DMS153 (cell line): ENCODE measurements at places on chromosomes 13 and 19.
A peak's percentile ranks its signal among the peaks of the same experiment; 100 is the strongest.

DNA sequence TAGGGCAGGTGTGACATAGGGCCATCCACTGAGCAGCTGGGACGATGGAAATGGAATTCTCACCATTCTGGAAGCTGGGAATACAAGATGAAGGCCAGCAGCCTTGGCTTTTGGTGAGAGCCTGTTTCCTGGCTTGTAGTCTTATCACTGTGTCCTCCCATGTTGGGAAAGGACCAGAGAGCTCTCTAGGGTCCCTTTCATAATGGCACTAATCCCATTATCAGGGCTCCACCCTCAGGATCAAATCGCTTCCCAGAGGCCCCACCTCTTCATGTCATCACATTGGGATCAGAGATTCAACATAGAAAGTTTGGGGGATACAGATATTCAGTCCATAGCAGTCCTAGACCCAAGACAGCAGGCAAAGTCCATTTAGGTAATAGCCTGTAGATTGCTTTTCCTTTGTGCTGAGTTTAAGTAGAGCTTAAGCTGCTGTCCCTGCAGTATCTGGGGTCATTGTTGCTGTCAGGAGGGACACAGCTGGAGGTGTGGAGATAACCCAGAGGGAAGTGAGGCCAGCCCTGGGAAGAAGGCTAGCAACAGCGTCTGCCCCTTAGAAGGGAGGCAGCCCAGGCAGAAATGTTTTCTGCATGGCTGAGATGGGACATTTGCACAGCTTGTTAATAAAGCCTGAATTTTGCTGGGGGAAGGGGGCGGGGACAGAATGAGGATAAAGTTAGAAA, 136.5 kb upstream of the GPR12 start:
- no peak for DNase-seq

GRCh38 chr19:628168-628567, 5.2 kb downstream of the POLRMT start:
- DNase-seq, result no peak

GRCh38 chr13:51280379-51280940, 58.3 kb downstream of the FAM124A start:
- no peak for DNase-seq

GRCh38 chr19:46271481-46272197, 25.2 kb upstream of the HIF3A start:
- no peak for DNase-seq

DNA sequence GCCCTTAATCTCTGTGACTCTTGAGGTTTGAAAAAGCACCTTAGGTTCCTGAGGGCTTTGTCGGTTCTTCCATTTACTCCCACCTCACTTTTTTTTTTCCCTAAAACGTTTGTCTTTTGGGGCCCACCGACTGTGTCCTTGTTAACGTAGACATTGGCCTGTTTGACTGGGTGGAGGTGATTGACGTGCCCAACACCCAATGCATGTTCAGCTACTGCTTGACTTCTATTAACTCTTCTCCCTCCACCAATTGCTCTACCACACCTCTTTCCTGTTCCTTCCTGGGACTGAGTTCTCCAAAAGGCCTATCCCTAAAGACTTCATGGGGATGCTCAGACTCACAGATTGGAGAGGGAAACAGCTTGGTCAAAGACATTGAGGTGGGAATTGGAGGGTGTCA, 17.3 kb downstream of the CKM start:
- no peak for DNase-seq

DNA sequence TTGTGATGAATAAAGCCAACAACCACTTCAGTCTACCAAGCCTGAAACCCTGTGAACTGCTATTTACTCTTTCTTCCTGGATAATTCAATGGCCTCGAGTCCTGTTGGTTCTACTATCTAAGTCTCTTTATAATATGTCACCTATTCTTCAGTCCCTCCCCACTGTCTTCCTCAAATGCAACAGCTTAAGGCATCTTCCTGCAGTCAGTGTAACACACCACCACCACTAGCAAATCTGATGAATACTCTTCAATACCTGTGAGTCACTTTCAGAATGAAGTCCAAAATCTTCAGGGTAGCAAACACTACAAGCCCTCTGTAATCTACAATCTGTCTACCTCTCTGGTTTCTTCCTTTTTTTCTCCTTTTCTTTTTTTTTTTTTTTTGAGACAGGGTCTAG, 32.9 kb downstream of the ZDHHC20 start:
- DNase-seq, result no peak

- no peak for DNase-seq
Measured at GRCh38 chr19:1084024-1084868, 10.9 kb downstream of the POLR2E start.

- DNase-seq, result peak; percentile 34
Measured at GRCh38 chr13:61685682-61686012, 270.0 kb upstream of the PCDH20 start.

GRCh38 chr19:12786141-12786870, 5.0 kb upstream of the JUNB start:
- no peak for DNase-seq

DNA sequence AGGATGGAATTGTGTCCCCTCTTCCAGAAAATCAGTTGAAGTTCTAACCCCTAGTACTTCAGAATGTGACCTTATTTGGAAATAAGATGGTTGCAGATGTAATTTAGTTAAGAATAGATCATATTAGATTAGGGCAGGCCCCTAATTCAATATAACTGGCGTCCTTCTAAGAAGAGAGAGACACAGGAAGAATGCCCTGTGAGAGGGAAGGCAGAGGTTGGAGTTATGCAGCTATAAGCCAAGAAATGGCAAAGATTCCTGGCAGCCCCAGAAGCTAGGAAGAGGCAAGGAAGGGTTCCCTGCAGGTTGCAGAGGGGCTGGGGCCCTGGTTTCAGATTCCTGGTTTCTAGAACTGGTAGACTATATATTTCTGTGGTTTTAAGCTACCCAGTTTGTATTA, 30.0 kb downstream of the HS6ST3 start:
- DNase-seq, result no peak

GRCh38 chr13:111402441-111402840, 82.0 kb downstream of the TEX29 start:
- no peak for DNase-seq

GRCh38 chr13:48536621-48537250, 3.9 kb upstream of the RCBTB2 start:
- DNase-seq, result no peak

DNA sequence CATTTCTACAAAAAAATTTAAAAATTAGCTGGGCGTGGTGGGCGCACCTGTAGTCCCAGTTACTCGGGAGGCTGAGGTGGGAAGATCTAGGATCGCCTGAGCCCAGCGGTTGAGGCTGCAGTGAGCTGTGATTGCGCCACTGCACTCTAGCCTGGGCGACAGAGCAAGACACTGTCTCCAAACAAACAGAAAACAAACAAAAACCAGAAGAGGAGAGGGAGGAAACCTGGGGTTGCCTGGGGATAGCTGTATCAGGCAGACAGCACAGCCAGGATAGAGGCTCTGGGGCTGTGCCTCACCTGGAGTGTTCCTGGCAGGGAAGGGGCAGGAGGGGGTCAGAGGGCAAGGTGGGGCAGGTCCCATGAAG, 2.6 kb upstream of the POLR2E start:
- DNase-seq, result peak; percentile 33

DNA sequence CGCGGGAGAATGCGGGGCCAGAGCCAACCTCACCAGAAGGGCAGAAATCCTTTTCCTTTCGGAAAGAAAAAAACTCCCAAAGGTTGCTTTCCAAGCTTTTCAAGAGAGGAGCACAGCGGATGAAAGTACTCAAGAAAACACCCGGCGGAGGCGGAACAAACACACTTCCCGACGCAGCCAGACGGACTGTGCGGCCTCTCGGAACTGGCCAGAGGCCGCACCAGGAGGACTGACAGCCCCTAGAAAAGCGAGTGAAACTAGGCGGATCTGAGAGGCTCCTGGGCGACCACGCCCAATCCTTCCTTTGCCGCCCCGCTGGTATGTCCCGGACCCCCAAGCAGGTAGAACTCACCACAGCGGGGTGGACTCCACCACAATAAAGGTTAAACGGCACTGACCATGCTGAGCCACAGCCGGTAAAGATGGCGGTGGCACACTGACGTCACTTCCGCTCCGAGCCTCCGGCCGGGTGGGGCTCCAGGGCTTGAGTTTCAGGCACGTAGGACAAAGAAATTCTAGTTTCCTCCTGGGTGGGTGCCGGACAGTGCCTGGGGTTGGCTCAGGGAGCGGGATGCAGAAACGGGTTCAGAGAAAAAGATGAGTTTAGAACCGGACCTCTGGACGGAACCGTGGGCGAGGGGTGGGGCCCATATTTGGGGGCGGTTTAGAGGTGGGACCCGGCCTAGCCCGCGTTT, at the start of gene ZNF562:
Gene ZNF562, minus strand, starts transcription at position 438 of the 695 bp plus-strand sequence. CDS start 14,356 bp downstream, outside the sequence.
- peak; percentile 61 for DNase-seq

GRCh38 chr19:35759697-35760096, 1.7 kb downstream of the PROSER3 start:
- no peak for DNase-seq

DNA sequence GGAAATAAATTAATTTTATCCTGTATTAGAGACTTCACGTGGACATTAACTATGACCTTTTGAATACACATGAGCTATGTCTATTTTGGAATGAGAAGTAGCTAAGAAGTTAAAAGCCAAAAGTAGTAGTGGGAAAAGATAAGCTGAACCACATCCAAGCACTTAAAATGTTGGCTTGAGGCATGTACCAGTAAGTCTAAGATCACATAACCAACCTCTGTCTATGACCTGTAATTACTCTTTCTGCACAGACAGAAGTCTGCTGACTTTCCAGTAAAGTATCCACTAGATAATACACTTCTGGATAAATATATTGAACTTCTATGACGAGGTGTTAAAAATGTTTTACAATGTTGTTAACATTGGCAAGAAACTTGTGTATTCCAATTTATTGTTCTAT, 68.7 kb downstream of the LIG4 start:
- no peak for DNase-seq

DNA sequence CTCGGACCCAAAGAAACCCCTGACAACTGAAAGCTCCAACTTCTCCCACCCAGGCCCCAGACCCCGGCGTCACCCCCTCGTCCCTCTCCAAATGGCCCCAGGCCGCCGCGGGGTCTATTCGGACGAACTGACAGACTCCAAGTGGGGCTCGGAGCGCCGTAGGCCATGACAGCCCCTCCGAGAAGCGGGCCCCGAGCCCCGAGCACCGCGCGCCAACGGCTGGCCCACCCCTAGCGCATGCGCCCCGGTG, 360 bp downstream of the DDX39A start:
- no peak for DNase-seq

- peak; percentile 99 for DNase-seq
Measured at GRCh38 chr19:45130888-45131615, 29.7 kb downstream of the NKPD1 start.

GRCh38 chr13:98157188-98157587, 14.3 kb downstream of the FARP1 start:
- no peak for DNase-seq

- no peak for DNase-seq
Measured at GRCh38 chr13:48983331-48983730, 7.6 kb downstream of the FNDC3A start.

GRCh38 chr19:3610745-3611717, 4.4 kb upstream of the TBXA2R start:
- no peak for DNase-seq

- no peak for DNase-seq
Measured at GRCh38 chr13:98100481-98100880, 42.4 kb upstream of the FARP1 start.
